ENCODE measurements at places on chromosomes 4 and X.

- DNase-seq = no peak
These were observed 16.7 kb upstream of the WDR44 start for GRCh38 chrX:118329175-118329574.

- DNase-seq = no peak
These were observed 85.3 kb upstream of the STX18 start for GRCh38 chr4:4627111-4627510.

DNA sequence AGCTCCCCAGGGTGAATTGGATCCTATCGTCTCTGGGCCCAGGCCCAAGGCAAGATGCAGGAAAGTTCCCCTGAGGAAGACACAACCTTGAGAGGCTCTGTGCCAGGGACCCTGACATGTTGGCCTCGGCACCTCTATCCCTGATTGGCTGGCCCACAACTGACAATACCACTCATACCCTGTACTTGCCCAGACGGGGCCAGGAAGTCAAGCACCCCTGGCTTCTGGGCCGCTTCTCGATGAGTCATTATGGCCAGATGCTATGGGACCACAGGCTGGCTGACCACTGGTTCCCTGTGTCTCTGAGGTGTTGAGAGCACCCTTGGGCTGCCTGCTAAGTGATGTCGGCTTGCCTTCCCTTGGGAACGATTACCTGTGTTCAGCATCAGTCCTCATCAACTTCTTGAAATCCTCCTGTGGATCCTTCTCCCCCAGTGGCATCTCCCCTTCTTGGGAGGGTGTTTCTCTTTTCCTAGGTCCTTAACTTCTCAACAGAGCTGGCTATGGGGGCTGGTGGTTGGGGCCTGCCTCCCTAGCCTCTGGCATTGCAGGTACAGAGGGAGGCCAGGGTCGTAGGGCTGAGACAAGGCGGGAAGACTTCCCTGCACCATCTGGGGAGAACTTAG, 54.5 kb upstream of the MAMLD1 start:
- no peak for DNase-seq

DNA sequence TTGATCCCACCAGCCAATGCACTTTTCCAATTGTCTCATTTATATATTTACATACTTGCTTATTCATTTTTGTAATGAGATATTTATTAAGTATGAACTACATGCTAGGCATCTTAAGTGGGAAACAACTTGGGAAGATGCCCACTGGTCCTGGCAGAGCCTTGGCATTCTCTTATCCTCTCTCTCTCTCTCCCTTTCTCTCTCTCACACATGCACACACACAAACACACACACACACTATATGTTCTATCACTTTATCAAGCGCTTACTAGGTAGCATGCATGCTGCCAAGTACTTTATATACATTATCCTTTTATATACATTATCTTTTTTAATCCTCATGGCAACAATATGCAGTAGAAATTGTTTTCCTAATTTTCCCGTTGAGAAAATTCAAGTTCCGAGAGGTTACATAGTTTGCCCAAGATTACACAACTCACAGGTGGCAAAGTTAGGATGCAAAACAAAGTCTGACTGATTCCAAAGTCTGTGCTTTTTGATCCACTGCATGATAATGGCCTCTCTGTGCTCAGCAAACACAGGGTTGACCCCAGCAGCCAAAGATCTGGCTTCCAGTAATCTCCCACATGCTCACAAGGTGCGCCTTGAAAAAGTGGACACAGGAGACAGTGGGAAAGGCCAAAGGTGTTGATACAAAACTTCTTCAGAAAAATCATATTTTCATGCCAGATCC, 173.1 kb upstream of the KLF3 start:
- DNase-seq = peak; percentile 12

- peak; percentile 23 for DNase-seq
These were observed 85.1 kb downstream of the USP46 start for GRCh38 chr4:52574036-52574435.

DNA sequence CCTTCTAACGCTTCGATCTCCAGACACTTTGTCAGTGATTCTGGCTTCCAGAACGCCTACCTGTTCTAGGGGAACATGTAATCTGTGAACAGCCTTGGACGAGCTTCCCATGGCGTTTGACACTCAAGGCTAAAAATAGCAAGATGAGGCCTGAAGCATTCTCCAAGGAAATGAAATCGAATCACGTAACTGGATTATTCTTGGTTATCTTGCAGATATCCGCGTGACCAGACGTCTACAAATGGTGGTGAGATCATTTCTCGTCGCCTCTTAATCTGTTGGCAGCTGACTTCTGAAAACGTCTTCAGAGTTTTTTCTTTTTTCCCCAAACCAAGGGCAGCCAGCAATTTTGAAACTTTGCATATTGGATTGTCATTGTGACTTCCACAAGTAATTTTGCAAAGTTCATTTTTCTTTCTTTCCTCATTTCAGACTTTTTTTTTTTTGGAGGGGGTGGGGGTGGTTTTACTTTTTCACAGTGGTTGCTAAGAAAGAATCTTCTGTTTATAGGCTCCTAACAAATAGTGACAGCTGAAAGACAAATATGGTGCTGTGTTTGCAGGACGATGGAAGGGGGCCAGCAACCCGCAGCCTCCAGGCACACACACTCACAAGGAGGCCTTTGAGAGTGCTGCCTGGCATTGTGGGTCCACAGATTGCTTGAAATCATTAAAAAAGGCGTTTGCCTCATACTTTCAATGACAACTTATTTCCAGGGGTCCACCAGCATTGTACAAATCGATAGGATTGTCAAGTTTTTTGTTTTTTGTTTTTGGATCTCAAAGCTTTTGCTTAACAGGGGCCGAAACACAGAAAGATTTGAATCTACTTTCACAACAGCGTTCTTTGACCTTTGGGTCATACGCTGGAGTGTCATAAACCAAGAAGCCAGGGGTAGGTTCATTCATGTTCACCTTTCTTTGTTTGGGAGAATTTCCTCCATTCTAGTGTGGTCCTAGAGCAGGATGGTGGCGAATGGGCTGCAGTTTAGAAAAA, 32.4 kb upstream of the PDLIM3 start:
- peak; percentile 57 for DNase-seq

DNA sequence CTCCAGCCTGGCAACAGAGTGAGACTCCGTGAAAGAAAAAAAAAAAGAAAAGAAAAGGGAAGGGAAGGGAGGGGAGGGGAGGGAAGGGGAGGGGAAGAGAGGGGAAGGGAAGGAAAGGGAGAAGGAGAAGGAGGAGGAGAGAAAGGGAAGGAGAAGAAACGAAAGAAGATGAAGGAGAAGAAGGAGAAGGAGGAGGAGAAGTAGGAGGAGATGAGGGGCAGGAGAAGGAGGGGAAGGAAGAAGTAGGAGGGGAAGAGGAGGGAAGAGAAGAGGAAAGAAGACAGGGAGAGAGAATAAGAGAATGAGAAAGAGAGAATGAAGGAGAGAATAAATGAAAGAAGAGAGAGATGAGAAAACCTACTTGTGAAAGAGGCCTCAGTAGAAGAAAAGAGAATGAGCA, 170.3 kb downstream of the DHRSX start:
- no peak for DNase-seq

GRCh38 chr4:101885574-101885973, 95.0 kb downstream of the BANK1 start:
- no peak for DNase-seq

DNA sequence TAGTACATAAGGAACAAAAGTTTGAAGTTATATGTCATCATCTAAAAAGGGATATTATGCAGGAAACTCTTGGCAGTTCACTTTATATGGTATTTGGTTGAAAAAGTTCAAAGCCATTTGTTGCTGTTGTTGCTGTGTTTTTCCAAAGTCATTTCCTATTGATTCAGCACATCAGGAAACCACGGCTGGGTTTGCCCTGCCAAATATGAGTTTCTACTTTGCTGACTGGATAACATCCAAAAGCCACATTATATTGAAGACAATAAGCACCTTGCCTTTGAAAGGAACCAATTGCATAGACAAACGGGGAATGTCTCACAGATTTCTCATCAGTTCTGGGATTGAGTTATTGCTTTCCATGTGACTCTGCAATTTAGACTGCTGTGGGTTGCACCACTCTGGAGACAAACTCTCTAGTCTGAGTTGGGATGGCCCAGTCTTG, 206.1 kb downstream of the SLC39A8 start:
- DNase-seq = peak; percentile 91

DNA sequence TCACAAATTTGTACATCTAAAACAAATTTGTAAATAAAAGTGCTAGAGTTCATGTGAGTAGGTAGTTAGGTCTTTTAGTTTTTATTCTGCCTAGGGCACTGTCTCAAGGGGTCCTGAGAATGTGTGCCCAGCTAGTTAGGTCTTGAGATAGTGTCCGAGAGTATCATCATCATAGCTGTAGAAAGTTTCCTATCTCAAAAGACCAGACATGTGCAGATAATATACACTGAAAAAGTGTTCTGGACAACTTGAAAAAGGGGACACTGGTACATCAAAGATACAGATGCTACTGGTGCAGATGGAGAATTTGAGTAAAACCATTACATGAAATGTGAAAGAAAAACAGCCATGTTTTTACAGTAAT, 1.8 kb upstream of the ZCCHC4 start:
- DNase-seq = no peak

DNA sequence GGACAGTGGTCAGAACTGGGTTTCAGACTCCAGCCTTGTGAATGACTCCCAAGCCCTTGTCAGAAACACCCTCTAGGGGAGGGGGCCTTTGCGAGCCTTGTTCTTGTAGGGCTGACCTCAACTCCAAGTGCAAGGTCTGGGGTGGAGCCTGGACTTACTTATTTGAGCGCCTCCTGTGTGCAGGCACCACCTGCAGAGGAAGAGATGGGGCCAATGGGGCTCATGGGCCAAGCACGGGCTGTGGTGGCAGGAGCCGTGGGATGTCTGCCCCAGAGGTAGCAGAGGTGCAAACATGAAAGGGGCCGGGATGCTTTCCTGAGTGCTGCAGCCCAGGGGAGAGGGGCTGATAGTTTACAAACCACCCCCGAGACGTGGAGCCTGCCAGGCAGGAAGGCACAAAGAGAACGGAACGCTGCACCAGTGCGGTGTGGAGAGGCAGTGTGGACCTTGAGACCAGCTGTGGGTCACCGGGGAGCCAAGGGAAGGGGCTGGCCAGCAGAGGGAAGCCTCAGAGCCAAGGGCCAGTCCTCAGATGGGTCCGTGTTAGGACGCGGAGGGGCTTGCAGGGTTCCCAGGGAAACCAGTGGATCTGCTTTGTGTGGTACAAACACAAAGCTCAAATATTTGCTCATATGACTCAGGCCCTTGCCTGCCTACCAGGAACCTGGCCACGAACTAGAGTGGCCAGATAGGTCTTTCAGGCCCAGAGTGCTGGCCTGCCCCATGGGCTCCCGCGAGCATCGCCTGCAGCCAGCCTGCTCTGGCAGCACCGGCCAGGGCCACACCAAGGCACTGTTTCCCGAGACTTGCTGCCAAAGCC, 8.7 kb upstream of the TADA2B start:
- peak; percentile 91 for DNase-seq

DNA sequence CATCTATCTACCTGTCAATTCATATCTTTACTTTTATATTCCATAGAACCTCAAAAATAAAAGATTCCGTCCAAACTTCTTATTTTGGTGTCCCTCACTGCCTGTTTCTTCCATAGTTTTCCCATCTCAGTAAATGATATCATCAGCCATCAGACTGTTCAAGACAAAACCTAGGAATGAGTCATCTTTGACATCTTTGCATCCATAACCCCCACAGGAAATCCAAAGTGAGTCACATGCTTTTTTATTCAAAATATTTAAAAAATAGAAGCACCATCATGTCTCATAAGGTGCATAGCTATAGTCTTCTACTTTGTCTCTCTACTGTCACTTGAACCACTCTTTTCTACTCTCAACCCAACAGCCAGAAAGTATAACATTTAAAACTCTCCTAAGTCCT, 29.9 kb upstream of the CXXC4 start:
- peak; percentile 20 for DNase-seq

- DNase-seq = no peak
These were observed 2.8 kb downstream of the TMEM271 start for GRCh38 chr4:573122-573892.

GRCh38 chr4:128565054-128565453, 244.4 kb upstream of the JADE1 start:
- no peak for DNase-seq

- no peak for DNase-seq
These were observed 43.5 kb upstream of the HERC6 start for GRCh38 chr4:88335092-88335665.
